ENCODE measurements at places on chromosomes 4 and X.

GRCh38 chrX:10076765-10077164 is 80.0 kb upstream of the CLCN4 start:
- DNase-seq: no peak

DNA sequence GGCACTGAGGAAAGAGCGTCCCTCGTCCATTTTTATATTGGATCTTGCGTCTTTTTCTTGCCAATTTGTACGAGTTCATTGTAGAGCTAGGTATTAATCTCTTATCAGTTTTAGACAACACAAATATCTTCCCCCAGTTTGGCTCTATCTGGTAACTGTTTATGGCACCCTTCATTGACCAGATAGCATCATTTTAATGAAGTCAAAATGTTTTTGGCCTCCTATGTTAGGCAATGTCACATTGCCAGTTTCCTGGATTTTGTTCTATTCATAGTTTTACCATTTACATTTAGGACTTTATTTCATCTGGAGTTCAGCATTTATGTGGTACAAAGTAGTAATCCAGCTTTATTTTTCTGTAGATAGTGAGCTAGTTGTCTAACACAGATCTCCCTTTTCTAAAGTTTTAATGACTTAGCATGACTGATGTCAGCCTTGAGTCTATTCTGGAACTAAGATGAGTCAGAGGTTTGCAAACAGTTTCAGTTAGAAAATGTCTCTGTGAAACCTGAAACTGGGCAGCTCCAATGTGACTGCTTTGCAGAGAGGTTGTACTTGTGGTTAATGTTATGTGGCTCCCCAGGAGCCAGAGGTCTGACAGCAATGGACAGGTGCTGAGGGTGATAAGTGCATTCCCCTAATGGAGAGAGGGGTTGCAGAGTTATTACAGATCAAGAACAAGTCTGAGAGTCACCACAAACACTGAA is 5.3 kb upstream of the STBD1 start:
- DNase-seq: no peak

GRCh38 chr4:52234561-52235440 is 183.7 kb downstream of the SPATA18 start:
- no peak for DNase-seq

DNA sequence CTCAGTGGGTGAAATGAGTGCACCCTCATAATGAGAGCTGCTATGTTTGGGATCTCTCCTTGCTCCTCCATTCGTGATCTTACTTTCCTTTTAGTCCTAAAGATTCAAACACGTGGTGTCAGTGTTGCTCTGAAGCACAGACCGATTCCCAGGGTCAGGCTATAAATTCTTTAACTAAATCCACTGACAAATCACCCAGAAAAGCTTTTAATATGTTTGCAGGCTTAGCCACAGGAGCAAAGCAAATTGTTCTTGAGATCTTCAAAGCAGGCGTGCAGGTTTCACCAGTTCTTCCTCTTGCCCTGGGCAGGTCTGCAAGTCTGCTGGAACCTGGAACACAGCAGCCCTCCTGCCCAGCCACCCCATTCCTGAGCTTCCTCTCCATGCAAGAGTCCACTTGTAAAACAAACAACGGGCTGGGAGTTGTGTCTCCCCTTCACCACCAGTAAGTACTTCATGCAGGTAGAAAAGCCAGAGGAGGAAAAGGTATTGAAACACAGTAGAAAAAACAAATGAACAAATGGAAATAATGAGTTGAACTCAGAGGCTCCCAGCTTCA is 70.1 kb upstream of the ENPP6 start:
- no peak for DNase-seq

DNA sequence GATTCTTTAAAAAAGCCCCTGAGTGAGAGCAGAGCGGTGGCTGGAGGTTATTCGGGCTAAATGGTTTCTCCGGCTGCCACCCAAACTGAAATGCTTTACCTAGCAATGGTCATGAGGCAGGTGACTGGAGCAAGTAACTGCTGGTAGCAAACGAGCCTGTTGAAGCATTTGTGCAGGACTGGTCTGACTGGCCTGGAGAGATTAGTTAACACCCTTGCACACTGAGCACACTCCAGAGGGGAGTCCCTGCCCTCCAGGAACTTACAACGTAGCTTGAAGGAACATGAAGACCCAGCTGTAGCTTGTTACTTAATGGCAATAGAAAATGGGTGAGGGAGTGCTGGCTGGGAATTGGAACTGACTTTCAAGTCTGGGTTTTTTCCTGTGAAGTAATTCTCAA is 40.4 kb downstream of the CCNG2 start:
- no peak for DNase-seq

DNA sequence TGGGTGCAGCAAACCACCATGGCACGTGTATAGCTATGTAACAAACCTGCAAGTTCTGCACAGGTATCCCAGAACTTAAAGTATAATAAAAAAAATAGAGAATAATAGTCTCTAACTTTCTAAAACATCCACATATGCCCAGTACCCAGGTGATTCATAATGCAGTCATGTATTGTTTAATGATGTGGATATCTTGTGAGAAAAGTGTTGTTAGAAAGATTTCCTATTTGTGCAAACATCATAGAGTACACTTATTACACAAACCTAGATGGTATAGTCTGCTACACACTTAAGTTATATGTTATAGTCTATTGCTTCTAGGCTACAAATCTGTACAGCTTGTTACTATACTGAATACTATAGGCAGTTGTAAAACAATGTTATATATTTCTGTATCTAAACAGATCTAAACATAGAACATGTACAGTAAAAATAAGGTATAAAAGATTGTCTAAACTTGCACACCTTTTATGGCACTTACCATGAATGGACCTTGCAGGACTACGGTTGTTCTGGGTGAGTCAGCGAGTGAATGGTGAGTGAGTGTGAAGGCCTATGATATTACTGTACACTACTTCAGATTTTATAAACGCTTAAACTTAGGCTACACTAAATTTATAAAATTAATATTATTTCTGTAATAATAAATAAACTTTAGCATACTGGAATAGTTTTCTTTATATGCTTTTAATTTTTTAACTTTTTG is 232.2 kb upstream of the SLIT2 start:
- no peak for DNase-seq

GRCh38 chr4:53322696-53323095 is 43.2 kb downstream of the SCFD2 start:
- DNase-seq: no peak

DNA sequence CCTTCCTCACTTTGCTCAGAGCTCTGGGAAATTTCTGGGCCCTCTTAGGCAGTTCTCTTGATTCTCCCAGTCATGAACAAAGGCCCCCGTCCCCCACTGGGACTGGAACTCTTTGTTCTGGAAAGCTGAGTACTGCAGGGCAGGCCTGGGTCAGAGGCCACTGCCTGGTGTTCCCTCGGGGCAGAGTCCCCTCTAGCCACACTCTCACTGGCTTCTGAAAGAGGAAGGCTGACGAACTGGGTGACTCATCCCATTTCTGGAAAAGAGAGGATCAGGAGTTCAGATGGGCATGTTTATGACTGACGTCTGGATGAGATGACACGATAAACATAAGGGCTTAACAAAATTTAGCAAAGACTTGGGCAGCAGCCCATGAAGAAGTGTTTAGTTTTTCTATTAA is 47.7 kb downstream of the DDX3X start:
- DNase-seq: no peak

DNA sequence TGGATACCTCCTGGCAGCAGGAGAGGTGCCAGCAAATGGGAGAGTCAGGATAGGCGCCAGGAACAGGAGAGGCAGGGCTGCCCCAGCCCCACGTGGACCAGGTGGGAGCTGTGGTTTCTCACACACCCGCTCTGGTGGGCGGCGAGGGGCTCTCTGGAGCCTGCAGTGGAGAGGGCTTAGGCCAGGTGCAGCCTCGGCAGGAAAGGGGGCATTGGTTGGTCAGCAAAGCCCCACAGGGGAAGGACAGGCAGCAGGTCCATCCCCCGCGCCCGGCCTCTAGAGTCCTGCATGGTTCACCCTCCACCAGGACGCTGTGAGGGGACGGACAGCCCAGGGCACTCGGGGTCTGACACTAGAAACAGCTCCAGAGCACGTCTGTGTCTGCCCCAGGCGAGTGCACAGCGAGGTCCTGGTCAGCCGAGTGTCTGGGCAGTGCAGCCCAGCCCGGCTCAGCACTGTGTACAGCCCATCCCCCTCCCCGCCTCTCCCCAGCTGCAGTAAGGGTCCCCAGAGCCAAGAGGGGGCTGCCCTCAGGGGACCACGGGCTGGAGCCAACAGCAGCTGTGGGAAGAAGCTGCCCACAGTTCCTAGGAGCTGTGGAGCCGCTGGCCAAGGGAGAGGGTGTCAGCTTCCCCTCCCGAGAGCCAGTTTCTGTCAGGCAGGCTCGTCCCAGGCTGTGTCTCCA is 8.2 kb downstream of the ATP5ME start:
- no peak for DNase-seq

DNA sequence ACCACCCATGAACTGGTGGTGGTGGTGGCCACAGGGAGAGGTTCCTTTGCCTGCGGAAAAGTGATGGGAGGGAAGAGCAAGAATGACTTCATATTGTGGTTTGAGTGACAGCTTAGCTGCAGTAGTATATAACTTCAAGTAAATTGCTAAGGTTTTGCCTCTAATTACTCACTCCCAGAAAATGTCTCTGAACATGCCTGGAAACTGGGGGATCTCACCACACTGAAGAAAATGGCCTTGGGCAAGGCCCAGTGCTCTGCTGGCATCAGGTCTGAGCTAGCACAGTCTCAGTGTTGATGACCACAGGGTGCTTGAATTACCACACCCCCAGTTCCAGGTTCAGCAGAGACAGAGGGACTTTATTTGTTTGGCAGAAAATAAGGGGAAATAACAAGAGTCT is 2085.4 kb downstream of the ARAP2 start:
- no peak for DNase-seq

Data from activated CD4-positive, CD25-positive, alpha-beta regulatory T cell treated with anti-CD3 and anti-CD28 coated beads, Interleukin-2, amount 50 U/mL, for 16 hours (primary cell).